ENCODE measurements at places on chromosomes 3 and 15. TPM values are rescaled to one million over a fixed set of nuclear protein-coding genes. Genes with fewer than 3 reads are reported as not detected.

DNA sequence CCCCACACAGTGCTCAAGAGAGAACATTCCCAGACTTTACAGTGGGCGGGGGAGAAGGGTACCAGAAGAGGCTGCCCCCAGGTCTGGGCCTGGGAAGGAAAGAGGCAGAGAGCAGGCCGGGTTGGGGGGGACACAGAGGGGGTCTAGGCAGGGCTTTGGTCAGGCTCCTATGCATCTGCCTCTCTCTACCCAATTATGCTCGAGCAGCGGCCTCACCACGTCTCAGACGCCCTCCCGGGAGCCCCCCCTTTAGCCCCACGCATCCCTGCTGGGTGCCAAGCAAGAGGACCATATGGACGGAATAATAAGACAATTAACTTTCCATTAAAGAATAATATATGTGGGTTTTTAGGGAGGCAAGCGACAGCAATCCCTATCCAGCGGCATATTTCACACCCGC is 32.8 kb downstream of the CACNA2D2 start:
- peaks cover 5% of the 10 kb centered on the region for H3K27me3 ChIP-seq
- H3K27ac ChIP-seq = no peak overlapping the region
- no peak for DNase-seq
- H3K4me1 ChIP-seq = peaks cover 7% of the 10 kb centered on the region

GRCh38 chr15:70575231-70576226 is 187.8 kb downstream of the UACA start:
- peaks cover 32% of the 10 kb centered on the region for H3K27me3 ChIP-seq
- no peaks in the 10 kb centered on the region for H3K4me1 ChIP-seq
- no peaks in the 10 kb centered on the region for H3K36me3 ChIP-seq
- H3K4me3 ChIP-seq = no peak overlapping the region

Gene TMEM207
- total RNA-seq = not detected

DNA sequence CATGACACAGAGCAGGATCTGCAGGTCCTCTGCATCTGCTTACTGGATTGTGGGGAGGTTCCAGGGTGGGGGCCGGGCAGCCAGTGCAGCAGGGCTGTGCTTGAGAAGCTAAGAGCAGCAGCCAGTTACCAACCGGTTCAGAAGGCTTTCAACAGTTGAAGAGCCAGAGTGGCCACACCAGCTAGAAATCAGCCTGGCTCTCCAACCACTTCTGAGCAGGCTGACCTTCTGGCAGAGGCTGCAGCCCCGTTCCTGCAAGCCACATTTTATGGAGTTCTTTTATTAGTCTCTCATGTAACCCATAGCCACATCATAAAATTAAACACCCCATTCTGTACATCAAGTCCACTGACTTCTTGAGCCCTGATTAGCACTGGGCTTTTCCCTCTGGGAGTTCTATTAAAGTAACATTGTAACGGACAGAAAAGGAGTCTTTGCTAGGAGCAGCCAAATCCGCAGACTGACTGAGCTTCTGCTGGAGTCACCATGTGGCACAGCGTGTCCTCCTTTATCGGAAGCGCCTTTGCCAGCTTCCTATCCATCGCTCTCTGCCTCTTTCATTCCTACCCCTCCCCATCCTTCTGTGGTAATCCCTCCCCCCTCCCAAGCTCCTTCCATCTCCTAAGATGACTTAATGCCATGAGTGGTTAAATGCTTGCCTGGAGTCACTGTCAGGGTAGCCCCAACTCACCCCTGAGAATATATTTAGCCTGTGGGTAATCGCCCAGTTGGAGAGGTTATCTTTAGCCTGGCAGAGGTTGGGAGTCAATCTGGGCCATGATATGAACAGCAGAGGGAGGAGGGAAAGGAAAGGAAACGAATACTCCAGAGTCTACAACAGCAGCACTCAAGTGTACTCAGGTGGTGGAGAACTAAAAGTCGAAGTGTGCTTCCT is 138.5 kb upstream of the HES1 start:
- no peaks in the 10 kb centered on the region for H3K36me3 ChIP-seq
- H3K27ac ChIP-seq = no peak overlapping the region
- no peak for DNase-seq
- no peak overlapping the region for H3K4me3 ChIP-seq
- no peaks in the 10 kb centered on the region for H3K4me1 ChIP-seq

DNA sequence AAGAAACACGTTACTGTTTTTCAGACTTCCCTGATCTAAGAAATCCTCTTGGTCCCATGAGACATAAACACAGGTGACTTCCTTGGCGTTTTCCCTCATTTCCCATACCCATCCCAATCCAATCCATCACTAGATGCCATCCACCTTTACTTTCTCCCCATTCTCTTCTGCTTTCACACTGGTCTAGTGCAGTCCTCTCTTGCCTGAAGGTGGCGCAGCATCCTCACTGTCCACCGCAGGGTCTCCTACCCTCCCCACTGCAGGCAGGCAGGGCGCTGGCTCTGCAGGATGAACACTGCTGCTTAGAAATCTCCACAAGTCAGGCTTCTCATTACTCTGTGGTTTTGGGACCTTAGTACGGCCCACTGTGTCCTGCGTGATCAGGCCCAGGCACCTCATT is 58.2 kb downstream of the RAB7A start:
- no peaks in the 10 kb centered on the region for H3K36me3 ChIP-seq
- no peak overlapping the region for H3K4me3 ChIP-seq
- no peak overlapping the region for H3K27ac ChIP-seq
- peaks cover 21% of the 10 kb centered on the region for H3K4me1 ChIP-seq

Gene SPTSSB
- 0.50 TPM for total RNA-seq

GRCh38 chr15:73699249-73700040 is 15.3 kb downstream of the CD276 start:
- peaks cover 5% of the 10 kb centered on the region for H3K36me3 ChIP-seq
- no peak overlapping the region for H3K27ac ChIP-seq
- H3K4me3 ChIP-seq = no peak overlapping the region
- peaks cover 19% of the 10 kb centered on the region for H3K4me1 ChIP-seq
- DNase-seq = no peak

Gene SLC28A1
- total RNA-seq = not detected

Gene CHRD
- 3.4 TPM for total RNA-seq

Gene CAPN3
- total RNA-seq = 0.38 TPM

Gene CCDC39
- not detected for total RNA-seq

GRCh38 chr15:90553248-90553745 is 23.6 kb downstream of the CRTC3 start:
- peaks cover 41% of the 10 kb centered on the region for H3K4me1 ChIP-seq
- H3K27me3 ChIP-seq = no peaks in the 10 kb centered on the region
- DNase-seq = peak; percentile 74
- H3K36me3 ChIP-seq = no peaks in the 10 kb centered on the region

- peaks cover 5% of the 10 kb centered on the region for H3K4me1 ChIP-seq
- DNase-seq = no peak
- H3K27ac ChIP-seq = peak overlapping the region; percentile 52
- no peaks in the 10 kb centered on the region for H3K27me3 ChIP-seq
- H3K4me3 ChIP-seq = no peak overlapping the region
Observed at GRCh38 chr3:57917601-57918000, 90.6 kb upstream of the FLNB start.

GRCh38 chr3:184156522-184156955 is 1.4 kb downstream of the DVL3 start:
- peak; percentile 36 for DNase-seq
- peak overlapping the region; percentile 75 for H3K27ac ChIP-seq
- H3K36me3 ChIP-seq = peaks cover 4% of the 10 kb centered on the region
- H3K27me3 ChIP-seq = no peaks in the 10 kb centered on the region
- peaks cover 28% of the 10 kb centered on the region for H3K4me1 ChIP-seq
- peak overlapping the region; percentile 92 for H3K4me3 ChIP-seq

Gene ALS2CL
- total RNA-seq = 8.5 TPM

DNA sequence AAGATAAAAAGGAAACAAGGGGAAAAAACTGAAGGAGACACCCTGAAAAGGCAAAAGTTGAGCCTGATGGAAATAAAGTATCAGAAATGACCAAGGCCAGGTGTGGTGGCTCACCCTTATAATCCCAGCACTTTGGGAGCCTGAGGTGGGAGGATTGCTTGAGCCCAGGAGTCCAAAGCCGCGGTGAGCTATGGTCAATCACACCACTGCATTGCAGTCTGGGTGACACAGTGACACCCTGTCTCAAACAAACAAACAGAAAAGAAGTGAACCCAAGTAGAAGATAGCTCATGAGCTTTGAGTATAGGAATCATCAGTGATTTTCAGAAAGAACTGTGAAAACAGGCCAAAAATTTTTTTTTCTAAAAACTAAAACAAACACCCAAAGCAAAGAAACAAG is 26.4 kb upstream of the TBC1D23 start:
- no peak overlapping the region for H3K4me3 ChIP-seq
- H3K36me3 ChIP-seq = no peaks in the 10 kb centered on the region
- no peak overlapping the region for H3K27ac ChIP-seq
- H3K4me1 ChIP-seq = peaks cover 5% of the 10 kb centered on the region
- DNase-seq = no peak

DNA sequence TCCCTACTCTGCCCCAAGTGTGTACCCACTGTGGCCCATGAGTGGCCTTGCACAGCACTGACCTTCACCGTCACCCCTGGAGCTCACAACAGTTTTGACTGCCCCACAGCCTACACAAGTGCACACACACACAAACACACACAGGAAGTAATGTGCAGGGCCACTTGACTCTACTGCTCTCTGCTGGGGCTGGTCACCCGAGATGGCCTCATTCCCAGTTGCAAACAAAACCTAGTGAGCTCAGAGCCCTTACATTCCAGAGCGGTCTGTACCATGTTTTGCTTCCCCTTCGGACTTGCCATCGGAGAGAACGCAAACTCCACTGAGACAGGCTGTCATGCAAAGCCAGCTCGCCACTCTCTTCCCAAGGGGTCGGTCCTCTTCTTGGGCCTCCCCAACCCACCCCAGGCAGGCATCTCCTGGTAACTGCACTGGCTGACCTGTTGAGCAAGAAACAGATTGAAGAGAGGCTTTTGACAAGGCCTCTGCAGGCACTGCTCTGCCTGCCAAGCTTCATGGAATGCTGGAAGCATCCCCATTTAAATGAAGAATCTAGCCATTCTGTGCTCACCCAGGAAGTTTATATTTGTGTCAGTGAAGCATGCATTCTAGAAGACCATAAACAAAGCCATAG is 232.0 kb upstream of the IGF1R start:
- no peak overlapping the region for H3K27ac ChIP-seq
- peaks cover 8% of the 10 kb centered on the region for H3K27me3 ChIP-seq
- no peak for DNase-seq
- peaks cover under 1% of the 10 kb centered on the region for H3K4me1 ChIP-seq
- no peak overlapping the region for H3K4me3 ChIP-seq

Gene FAM81A
- 0.94 TPM for total RNA-seq

- H3K36me3 ChIP-seq = no peaks in the 10 kb centered on the region
- H3K4me3 ChIP-seq = no peak overlapping the region
- no peak overlapping the region for H3K27ac ChIP-seq
- H3K4me1 ChIP-seq = no peaks in the 10 kb centered on the region
Observed at GRCh38 chr15:56353119-56353518, 12.1 kb upstream of the TEX9 start.

DNA sequence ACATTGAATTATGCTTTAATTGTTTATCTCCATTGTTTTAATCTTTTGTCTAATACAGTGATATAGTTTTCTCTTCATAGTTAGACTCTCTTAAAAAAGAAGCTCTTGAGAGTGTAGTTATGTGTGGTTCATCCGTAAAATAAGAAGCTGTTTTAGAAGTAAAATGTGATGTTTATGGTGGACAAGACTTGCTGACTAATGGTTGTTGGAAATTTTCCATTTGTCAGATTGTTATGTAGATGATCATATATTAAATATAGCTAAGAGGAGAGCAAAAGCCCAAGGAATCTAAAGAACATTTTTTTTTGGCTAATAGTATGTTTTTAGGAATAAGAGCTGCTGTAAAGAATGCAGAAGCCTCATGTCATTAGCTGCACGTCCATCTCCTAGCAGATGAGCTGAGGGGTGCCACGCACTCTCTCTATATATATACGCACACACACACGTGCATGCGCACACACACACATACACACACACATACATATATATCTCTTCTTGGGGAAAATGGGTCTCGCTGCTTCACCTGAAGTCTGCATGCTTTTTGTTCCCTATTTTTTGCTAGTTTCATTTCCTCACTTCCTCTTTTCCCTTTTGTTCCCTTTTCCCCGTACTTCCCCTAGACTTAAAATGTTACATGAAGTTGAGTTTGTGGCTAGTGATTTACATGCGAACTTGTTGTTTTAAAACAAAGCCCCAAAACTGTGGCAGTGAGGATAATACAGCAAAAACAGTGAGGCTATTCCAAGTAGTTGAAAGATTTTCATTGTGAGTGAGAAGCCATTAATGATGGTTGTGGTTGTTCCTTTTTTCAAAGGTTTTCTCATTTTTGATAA is 107.8 kb downstream of the MBNL1 start:
- peak overlapping the region; percentile 25 for H3K27ac ChIP-seq
- peaks cover 10% of the 10 kb centered on the region for H3K4me1 ChIP-seq
- no peaks in the 10 kb centered on the region for H3K27me3 ChIP-seq
- no peak overlapping the region for H3K4me3 ChIP-seq
- DNase-seq = peak; percentile 56

DNA sequence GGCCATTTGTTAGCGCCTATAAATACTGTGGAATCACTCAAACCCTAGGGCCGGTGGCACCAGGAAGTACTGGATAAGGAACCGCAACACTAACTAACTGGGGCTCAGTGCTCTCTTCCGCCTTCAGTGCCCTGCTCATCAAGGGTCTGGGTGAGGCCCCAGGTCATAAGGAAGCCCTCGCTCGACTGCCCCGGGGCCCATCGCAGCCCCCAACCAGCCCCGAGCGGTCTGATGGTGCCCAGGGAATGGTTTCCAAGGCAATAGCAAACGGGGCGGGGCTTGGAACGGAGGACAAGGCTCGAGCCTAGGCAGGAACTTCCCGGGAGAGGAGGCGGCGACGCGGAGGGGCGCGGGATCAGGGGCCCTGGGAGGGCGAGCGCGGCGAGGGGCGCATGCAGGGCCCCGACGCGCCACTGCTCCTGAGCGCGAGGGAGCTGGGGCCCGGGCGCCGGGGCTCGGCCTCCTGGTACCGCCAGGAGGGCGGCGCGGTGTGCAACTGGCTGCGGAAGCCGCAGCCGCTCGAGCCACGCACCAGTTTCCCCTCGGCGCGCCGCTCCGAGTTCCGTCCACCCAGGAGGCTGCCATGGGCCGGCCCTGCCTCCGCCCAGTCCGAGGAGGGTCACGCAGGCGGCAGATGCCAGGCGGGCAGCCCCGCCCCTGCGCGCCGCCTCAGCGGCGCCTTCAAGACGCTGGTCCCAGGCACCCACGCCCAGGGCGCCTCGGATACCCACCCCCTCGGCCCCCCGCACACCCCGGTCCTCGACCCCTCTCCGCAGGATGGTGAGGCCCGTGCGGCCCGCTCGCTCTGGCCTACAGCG is at the start of gene TTLL3:
Gene TTLL3, plus strand, starts transcription at position 648 of the 818 bp plus-strand sequence. CDS start 400 bp downstream, outside the sequence.
- H3K27me3 ChIP-seq = no peaks in the 10 kb centered on the region
- peak within 1 kb of the TSS; percentile 58 for H3K4me3 ChIP-seq
- peak; percentile 21 for DNase-seq
- H3K27ac ChIP-seq = peak within 1 kb of the TSS; percentile 58

Gene XCR1
- total RNA-seq = not detected

Gene CHRM5
- total RNA-seq = not detected
